ENCODE measurements at places on chromosomes 7 and 10.
A peak's percentile ranks its signal among the peaks of the same experiment; 100 is the strongest.

- DNase-seq, result no peak
Observed at GRCh38 chr7:91156316-91157185, 107.7 kb upstream of the FZD1 start.

DNA sequence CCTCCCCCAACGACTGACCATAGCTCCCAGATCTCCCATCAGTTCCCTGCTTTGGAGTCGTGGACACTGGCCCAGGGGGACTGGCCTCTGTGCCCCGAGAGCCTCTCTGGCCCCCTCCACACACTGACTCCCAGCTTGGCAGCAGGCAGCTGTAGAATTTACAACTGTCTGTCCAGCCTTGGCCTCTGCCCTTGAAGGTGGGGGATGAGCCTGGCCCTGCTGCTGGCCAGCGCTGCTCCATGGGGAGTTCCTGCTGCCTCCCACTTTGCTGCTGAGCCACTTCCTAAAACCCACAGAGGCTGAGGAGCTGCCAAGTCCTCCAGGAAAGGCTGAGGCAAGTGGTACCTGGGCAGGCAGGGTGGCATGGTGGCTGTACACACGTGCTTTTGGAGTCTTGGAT, 147.1 kb downstream of the WDR11 start:
- DNase-seq, result no peak

- DNase-seq, result peak; percentile 33
Observed at GRCh38 chr10:29409241-29410054, 120.6 kb downstream of the LYZL1 start.

DNA sequence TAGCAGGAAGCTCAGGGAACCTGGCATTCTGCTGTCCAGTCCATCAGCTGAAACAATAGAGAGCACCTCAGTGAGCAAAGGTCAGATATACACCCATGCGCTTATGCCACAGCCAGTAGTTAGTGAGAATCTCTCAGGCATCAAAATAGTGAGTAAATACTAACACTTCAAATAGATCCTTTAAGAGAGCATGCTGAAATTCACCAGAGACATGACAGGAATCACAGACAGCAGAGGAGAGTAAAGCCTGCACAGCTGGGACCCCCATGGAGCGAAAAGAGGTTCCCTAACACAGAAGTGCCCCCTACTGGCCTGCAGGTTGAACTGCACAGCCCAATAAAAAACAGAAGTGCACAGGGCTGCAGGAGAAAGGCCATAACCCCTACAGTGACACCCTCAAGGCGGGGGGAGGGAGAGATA, 57.6 kb upstream of the ANTXRL start:
- no peak for DNase-seq

DNA sequence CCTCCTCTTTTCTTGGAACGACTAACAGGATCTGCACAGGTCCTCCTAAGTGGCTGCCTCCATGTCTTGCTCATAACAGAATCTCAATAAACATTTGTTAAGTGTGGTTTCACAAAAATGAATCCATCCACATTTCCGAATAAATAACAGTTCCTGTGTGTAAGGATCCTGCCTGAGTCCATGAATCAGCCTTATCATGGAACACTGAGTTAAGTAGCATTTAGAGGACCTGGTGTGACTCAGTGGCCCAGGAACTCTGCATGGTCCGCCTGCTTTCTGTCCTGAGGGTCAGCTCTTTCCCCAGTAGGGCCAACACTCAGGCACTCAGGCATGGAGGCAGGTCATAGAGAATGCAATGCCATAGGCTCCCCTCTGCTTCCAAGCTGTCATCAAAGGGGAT, 15.8 kb upstream of the C10orf90 start:
- no peak for DNase-seq

DNA sequence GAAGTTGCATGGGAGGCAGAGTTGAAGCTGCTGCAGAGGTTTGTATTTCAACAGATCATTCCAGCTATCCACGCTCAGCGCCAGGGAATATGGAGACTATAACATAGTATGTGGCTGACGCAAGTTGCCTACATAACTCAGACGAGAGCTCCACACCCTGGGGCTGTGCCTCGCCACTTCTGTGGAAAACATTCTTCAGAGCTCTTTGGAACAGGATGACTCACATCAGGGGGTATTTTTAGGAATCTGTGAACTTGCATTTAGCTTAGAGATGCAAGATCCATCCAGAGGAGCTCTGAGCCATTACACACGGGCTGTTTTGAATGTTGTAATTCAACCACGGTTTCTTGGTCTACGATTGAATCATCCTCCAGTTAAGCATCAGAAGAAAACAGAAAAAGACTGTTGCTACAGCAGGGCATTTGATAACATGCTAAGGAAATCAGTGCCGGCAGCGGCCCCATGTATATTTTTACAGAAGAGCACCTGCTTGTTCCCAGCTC, 481.5 kb upstream of the AKR1E2 start:
- DNase-seq, result no peak

GRCh38 chr10:86368046-86368445, 1.5 kb upstream of the GRID1 start:
- DNase-seq, result no peak

- DNase-seq, result no peak
Observed at GRCh38 chr10:87552248-87552929, 47.7 kb downstream of the MINPP1 start.

- DNase-seq, result no peak
Observed at GRCh38 chr10:13788711-13789447, 202.1 kb downstream of the PRPF18 start.

DNA sequence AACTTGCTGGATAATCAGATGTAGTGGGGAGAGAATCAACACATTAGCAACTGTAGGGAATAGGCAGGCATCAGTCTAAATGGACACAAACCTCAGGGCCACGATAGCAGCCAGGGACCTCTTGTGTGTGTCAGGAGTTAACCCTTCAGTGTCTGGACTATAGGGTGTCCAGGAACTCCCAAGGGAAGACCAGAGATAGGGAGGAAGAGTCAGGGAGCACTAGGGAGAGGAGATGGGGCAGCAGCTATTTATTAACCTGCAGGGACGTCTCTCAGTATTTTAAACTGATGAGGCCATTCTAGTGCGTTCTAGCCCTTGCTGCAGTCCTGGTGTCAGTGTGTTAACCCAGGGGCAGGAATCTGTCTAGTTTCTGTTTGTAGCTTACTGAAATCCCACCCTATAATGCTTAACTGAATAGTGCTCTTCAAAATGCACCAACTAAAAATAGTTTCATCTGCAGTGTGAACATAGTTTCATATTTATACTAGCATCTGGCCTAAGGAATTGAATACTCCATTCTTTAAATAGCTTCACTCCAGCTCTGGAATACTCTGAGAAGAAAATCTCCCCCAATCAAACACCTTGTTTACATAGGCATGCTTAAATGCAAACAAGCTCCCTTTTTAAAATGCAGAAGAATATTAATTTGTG, 62.7 kb downstream of the ARID5B start:
- DNase-seq, result no peak

DNA sequence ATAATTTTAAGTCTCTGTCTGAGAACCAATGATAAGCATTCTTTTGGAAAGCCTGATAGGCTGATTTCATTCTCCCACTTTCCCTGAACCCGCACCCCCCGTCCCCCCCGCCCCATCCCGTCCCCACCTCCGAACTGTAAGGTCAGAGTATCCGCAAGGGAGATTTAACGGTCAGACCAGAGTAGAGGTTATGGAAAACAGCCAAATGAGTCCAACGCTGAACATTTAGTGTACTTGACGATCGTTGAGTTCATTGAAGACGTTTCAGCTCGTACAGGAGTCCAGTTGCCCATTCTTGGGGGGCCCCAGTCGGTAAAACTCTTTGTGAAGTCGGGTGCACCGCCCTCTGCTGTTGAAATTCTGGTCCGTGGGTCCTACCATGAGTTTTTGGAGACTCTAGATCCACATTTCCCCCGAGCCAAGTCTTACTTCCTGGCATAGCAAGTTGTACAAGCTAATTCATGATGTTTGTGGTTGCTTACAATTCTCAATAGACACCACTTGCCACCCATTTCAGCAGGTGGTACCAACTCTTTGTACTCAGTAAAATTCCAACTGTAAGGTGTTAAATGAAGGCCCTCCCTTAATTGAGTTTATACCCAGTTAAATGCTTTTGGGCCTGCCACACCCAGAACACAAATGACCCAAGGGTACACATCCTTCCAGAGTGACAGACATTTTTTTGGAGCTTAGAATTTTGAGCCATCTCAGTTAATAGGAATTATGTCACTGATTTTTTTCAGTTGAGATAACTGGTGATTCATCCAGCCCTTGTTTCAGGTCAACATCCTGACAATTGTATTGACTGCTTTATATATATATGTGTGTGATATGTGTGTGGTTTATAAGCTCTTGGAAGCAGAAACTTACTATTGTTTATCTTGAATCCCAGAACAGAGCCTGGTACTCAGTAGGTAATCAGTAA, 1.2 kb downstream of the MARCHF5 start:
- peak; percentile 13 for DNase-seq

DNA sequence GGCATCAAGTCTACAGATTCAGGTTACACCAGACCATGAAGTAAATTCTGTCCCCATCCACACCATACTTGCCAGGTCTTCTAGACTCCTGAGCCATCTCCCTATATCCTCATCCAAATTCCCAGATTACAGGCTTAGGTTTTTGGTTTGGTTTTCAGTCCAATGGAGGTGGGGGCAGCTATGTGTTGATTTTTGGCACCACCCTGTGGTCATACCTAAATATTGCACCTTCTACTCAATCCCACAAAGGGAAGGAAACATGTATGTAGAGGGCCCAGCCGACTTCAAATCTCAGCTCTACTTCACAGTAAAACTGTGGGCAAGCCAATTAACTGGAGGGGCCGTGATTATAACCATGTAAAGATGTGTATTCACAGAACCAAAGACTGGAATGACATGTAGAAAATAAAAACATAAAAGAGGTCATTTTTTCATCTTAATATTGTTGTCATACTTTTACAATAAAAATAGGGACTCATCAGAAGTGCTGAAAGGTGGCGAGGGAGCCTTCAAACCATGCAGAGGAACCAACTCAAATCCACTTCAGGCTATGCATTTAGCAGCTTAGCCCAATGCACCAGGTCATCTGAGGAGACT, 19.8 kb downstream of the ERCC6 start:
- no peak for DNase-seq

DNA sequence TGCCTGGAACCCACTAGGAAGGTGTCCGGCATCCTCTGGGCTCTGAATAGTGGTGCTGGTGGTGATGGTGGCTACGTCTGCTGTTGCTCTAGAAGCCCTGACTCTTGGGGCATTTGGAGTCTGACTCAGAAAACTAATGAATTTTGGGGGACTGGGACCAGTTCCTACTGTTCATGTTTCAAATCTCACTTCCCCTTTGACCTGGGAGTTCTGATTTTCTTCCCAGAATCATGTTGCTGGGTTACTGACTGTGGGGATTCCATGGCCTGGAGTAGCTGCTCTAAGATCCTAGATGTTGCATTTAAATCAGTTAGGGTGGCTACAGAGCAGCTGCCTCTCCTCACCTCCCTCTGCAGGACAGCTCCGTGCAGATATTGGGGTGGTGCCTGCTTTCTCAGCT, 3.2 kb downstream of the TSPAN33 start:
- no peak for DNase-seq

GRCh38 chr10:63166742-63167258, 33.7 kb downstream of the NRBF2 start:
- no peak for DNase-seq

GRCh38 chr7:36521911-36522310, 132.2 kb downstream of the ANLN start:
- DNase-seq, result no peak

- no peak for DNase-seq
Observed at GRCh38 chr10:126609566-126609965, 60.9 kb downstream of the C10orf90 start.

DNA sequence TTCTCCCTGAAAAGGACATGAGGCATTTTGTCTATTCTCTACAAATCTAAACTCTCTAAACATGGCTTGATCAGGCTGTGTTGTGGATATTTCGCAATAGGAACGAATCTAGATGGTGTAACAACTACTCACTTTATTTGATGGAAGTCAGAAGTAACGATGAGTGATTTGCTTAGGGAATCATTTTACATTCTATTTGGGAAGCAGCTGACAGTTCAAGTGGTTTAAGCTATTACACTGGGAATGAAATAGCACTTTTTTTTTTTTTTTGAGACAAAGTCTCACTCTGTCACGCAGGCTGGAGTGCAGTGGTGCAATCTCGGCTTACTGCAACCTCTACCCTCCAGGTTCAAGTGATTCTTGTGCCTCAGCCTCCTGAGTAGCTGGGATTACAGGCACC, 44.1 kb downstream of the NPY start:
- DNase-seq, result no peak

DNA sequence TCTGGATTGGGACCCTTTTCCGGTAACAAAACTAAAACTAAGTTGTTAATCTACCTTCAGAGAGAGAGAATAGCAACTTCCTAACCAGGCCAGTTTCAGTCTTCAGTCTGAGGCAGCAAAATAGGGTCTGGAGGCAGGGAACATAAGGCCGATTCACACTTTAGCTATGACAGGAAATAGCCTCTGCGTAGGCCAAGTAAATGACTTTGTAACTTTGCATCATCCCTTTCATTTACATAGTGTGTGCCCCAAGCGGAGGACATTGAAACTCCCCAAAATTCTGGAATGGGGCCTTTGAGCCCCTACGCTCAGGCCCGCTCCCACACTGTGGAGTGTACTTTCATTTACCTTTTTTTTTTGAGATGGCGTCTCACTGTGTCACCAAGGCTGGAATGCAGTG, 1.7 kb upstream of the UPP1 start:
- DNase-seq, result no peak

DNA sequence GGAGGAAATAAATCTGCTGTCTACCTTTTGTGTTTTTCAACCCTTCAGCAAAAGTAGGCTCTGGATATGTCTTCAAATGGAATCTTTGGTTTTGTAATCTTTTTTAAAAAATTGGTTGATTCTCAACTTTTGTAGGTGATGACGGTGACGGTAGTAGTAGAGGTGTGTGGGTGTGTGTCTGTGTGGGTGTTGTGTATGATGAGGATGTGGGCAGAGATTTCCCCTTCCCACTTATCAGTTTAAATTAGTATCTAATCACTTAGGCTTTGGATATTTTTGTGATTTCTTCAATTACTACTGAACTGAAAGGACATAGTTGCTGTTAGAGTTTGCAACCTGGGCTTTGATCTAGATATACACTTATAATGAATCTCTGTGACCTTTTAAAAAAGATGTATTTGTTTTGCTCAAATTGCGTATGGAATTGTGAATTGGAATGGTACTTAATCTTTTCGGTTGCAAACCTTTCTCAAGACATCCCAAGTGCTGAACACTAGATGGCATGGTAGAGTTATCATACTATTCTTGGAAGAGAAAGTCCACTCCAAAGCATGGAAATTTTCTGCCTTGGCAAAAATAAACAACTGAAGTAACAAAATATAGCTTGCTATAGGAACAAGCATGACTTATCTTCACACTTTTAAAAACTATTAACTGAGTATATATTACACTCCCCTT, 51.9 kb upstream of the A1CF start:
- DNase-seq, result no peak

DNA sequence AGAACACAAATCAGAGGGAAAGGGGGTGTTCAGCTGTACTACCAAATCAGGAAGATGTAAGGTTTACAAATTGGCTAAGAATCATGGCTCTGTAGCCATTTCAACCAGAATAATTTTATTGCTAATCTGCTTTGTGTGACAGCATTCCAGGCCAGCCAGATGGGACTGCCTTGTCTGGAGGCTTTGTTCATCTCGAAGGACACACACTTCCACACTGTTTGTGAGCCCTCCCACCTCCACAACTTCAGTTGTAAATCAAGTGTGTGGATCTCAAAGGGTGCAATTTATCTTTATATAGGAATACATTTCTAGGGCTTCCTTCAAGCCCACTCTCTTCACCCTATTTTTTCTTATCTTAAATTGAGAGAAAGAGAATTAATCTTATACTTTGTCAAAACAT, 6.9 kb upstream of the OIT3 start:
- no peak for DNase-seq
